ENCODE measurements at places on chromosomes 4 and X. TPM values are rescaled to one million over a fixed set of nuclear protein-coding genes. Genes with fewer than 3 reads are reported as not detected.

DNA sequence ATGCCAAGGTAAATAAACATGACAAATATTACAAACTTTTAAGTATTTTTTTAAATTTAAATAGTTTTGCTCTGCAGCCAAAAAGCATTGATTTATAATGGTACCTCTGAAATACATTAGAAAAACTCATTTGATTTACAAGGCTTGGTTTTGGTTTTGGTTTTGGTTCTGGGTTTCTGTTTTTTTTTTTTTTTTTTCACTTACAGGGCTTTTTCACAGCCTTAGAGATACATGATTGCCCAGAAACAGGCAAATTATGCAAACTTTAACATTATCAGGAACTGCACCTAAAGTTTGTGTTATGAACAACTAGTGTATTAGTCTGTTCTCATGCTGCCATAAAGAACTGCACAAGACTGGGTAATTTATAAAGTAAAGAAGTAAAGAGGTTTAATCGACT, 196.4 kb upstream of the DDX53 start:
- DNase-seq: no peak

- no peak for DNase-seq
Observed at GRCh38 chr4:2963966-2964471, 648 bp downstream of the GRK4 start.

GRCh38 chr4:588351-588849, 12.3 kb upstream of the TMEM271 start:
- DNase-seq: no peak

GRCh38 chr4:92059615-92060014, 244.2 kb upstream of the GRID2 start:
- no peak for DNase-seq

MAGED1 gene
- total RNA-seq: 51.5 TPM
